ENCODE measurements at places on chromosomes 5 and 9. TPM values are rescaled to one million over a fixed set of nuclear protein-coding genes. Genes with fewer than 3 reads are reported as not detected.

GRCh38 chr9:84891924-84892323 is 222.4 kb downstream of the NTRK2 start:
- H3K27me3 ChIP-seq = no peaks in the 10 kb centered on the region
- DNase-seq = no peak
- H3K4me3 ChIP-seq = no peak overlapping the region
- no peaks in the 10 kb centered on the region for H3K4me1 ChIP-seq
- H3K27ac ChIP-seq = no peak overlapping the region

DNA sequence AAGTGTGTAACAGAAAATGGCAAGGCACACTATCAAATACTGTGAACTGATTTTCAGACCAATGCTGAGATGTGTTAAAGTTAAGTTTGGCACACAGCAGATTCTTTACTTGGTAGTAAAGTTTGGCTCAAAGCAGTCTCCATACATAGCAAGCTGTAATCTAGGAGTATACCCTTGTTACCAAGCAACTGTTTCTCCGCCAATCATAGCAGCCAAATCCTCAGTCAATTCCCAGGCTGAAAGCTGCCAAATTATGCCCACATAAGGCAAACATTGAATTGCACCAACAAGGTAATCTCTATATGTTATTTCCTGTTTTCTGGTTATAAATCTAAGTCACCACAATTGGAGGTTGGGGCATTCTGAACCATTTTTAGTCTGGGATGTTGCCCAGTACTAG is 345.7 kb downstream of the DEPDC1B start:
- H3K4me3 ChIP-seq = no peak overlapping the region
- H3K27ac ChIP-seq = no peak overlapping the region
- peak; percentile 31 for DNase-seq
- H3K4me1 ChIP-seq = no peaks in the 10 kb centered on the region

DNA sequence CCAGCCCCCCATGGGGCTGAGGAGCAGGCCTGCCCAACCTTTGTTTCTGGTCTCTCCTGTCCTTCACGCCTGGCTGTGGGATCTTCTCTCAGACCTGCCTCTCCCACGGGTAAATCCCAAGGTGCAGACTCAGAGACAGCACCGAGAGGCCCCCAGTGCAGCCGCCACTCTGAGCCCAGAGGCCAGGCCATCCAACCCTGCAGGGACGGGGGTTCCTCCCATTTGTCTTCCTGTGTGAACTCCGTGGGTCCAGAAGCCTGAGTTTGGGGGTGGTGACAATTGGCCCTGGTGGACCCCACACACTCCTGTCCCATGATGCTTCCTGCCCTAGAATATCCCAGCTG is 123.4 kb downstream of the ADAMTS2 start:
- H3K27me3 ChIP-seq = no peaks in the 10 kb centered on the region
- no peak overlapping the region for H3K27ac ChIP-seq
- no peak overlapping the region for H3K4me3 ChIP-seq
- no peak for DNase-seq

DNA sequence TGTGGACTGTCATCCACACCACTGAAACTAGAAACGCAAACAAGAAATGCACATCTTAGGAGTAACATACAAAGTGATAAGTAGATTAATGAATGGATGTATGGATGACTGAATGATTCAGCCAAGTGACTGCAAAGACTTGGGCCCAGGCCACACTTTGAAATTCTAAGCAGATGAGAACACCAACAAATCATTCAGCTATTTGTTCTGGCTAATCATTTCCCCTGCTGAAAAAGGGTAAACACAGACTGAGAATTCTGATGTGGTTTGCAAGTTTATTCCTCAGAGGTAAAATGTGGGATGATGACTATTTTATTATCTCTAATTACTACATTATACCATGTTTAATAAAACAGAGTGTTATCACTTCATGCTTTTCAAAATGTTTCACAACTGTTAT is 163.2 kb upstream of the ADAMTS16 start:
- H3K27me3 ChIP-seq = peaks cover 5% of the 10 kb centered on the region
- H3K27ac ChIP-seq = no peak overlapping the region
- DNase-seq = no peak
- no peak overlapping the region for H3K4me3 ChIP-seq
- no peaks in the 10 kb centered on the region for H3K4me1 ChIP-seq
- no peaks in the 10 kb centered on the region for H3K36me3 ChIP-seq

DNA sequence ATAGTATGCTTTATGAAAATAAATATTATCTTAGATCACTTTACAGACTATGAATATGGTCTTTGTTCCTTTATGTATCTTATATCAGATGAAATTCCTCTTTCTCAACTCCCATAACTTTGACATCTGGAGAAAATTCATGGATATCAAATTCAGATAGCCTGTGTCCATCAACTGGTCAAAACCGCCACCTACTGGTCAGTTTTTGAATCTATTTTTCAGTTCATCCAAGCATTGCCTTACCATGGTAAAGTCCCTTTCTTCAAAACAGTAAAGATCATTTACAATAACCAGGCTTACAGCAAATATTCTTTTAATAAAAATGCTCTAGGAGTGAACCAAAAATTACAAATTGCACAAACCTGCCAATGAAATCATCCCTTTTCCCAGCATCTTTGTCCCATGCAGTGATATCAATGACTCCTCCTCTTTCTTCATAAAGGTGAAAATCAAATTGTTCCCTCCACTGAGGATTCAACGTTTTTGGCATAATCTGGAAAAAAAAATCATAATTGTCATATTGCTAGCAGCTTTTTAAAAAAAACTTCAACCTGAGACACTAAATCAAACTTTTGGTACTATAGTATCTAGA is 290.5 kb downstream of the SLF1 start:
- no peaks in the 10 kb centered on the region for H3K27me3 ChIP-seq
- no peak overlapping the region for H3K4me3 ChIP-seq
- peak; percentile 54 for DNase-seq
- no peaks in the 10 kb centered on the region for H3K36me3 ChIP-seq
- no peak overlapping the region for H3K27ac ChIP-seq

DNA sequence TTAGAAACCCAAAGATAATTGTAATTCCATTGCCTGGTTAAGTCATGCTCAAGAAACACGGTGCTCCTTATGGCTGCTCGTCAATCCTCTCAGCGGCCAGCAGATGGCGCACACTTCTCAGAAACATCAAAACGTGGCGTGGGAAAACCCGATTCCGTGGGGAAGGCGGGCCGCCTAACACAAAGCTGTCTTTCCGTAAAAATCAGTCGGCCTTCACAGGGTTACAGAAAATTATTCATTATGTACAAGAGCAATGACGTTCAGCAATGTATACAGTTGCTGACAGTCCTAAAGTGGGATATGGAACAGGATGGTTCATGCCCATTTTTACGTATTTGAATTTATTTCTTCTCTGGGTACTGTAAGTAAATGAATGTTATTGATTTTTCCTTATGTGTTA is 83.5 kb downstream of the PDE4D start:
- no peak overlapping the region for H3K4me3 ChIP-seq
- DNase-seq = peak; percentile 77
- H3K27ac ChIP-seq = no peak overlapping the region
- H3K36me3 ChIP-seq = no peaks in the 10 kb centered on the region
- no peaks in the 10 kb centered on the region for H3K4me1 ChIP-seq

The PRLR gene
- total RNA-seq = not detected
